ENCODE measurements at places on chromosomes 6 and 20.
A peak's percentile ranks its signal among the peaks of the same experiment; 100 is the strongest.

- no peak overlapping the region for H3K27ac ChIP-seq
- no peaks in the 10 kb centered on the region for H3K4me1 ChIP-seq
- H3K4me3 ChIP-seq = no peak overlapping the region
- H3K36me3 ChIP-seq = no peaks in the 10 kb centered on the region
- H3K27me3 ChIP-seq = peaks cover 3% of the 10 kb centered on the region
These were observed 8.2 kb upstream of the BPIFB4 start for GRCh38 chr20:33071198-33071597.

DNA sequence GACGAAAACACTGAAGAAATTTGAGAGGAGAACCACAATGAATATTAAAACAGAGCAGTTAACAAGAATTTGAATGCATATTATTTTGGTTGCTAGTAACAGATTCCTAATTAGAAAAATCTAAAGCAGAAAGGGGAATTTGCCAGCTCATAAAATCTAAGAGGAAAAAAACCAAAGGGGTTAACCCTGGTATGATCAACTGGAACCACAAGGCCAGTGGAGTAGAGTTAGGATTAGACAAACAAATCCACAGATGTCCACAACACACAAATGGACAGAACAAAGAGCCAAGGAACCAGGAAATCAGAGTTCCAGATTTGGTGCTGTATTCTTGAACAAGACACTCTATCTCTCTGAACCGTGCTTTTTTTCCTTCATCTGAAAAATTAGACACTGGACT is 195.0 kb downstream of the TASP1 start:
- H3K27ac ChIP-seq = no peak overlapping the region
- H3K27me3 ChIP-seq = no peaks in the 10 kb centered on the region

- no peaks in the 10 kb centered on the region for H3K36me3 ChIP-seq
- no peak overlapping the region for H3K27ac ChIP-seq
- no peak for DNase-seq
- no peak overlapping the region for H3K4me3 ChIP-seq
These were observed 45.2 kb downstream of the TOX2 start for GRCh38 chr20:43959920-43960227.

GRCh38 chr20:51176876-51177275 is 154.0 kb upstream of the KCNG1 start:
- DNase-seq = peak; percentile 84
- no peak overlapping the region for H3K4me3 ChIP-seq
- no peaks in the 10 kb centered on the region for H3K27me3 ChIP-seq
- peak overlapping the region; percentile 70 for H3K27ac ChIP-seq
- H3K36me3 ChIP-seq = no peaks in the 10 kb centered on the region

DNA sequence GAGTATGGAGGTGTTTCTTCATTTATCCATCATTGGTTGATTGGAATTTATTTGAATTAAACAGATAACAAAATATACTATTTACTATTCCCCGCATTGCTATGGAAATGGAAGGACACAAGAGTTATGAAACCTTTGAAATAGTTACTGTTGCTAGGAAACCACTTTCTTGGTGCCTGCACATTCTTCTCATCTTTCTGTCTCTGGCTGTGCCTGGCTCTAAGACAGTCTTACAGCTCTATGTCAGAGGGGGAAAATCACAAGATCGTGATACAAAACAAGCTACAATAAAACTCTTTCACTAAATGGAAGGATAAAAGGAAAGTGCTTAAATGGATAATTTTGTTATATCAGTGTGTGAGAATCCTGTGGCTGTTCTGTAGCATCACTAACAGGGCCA is 453.0 kb downstream of the LMBRD1 start:
- no peaks in the 10 kb centered on the region for H3K36me3 ChIP-seq
- no peak overlapping the region for H3K27ac ChIP-seq
- no peaks in the 10 kb centered on the region for H3K27me3 ChIP-seq
- no peaks in the 10 kb centered on the region for H3K4me1 ChIP-seq
- no peak for DNase-seq

- H3K27me3 ChIP-seq = no peaks in the 10 kb centered on the region
- H3K4me3 ChIP-seq = no peak overlapping the region
These were observed 56.3 kb upstream of the EMILIN3 start for GRCh38 chr20:41422953-41423352.

DNA sequence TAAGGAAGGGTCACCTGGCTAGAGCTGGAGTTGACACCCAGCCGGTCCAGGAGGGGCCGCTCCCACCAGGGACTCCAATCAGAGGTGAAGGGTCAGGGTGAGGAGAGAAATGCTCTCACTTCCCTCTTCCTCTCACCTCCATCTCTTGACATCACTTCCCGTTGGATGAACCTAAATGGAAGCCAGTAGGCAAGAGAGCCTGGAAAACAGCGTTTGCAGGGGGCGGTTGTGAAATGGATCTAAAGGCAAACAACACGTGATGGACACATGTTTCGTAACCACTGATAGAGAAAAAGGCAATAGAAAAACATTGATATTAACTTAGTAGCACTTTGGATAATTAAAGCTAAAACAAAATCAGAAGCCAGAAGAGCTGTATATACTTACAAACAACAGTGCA is 105.6 kb upstream of the FOXA2 start:
- no peaks in the 10 kb centered on the region for H3K4me1 ChIP-seq
- H3K27ac ChIP-seq = no peak overlapping the region
- no peaks in the 10 kb centered on the region for H3K36me3 ChIP-seq
- H3K27me3 ChIP-seq = peaks cover 4% of the 10 kb centered on the region
- H3K4me3 ChIP-seq = no peak overlapping the region
- DNase-seq = no peak

DNA sequence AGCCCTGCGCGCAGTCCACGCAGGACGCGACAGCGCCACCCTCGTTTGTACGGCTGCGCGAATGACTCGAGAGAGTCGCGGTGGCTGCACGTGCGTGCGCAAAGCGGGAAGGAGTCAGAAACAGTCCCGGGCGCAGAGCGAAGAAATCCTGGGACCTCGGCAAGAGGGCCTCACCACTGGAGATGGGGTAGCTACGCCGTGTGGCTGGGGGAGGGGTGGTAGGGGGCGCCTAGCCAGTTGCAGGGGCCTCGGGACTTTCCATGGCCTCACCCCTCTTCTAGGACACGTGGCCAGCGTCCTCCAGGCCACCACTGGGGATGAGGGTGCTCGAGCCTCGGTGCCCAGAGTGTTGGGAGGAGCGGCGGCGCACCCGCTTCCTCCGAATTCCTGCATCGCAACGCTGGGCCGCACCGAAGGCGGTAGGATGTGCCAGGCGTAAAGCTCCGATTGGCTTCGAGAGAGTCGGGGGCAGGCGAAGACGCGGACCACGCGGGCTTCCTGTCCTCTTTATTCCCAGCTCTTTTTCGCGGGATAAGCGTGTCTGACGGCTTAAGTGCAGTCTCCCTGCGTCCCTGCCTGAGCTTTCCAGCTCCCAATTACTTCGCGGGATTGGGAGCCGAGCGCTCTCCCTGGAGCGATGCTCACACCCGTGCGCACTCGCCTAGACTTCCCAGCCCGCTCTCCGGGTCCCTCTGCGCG is 38.7 kb downstream of the NCR2 start:
- H3K27me3 ChIP-seq = peaks cover 100% of the 10 kb centered on the region
- peak overlapping the region; percentile 12 for H3K4me3 ChIP-seq
- peak; percentile 13 for DNase-seq
- peaks cover 27% of the 10 kb centered on the region for H3K4me1 ChIP-seq
- H3K36me3 ChIP-seq = no peaks in the 10 kb centered on the region

- H3K27ac ChIP-seq = no peak overlapping the region
- H3K27me3 ChIP-seq = no peaks in the 10 kb centered on the region
- no peaks in the 10 kb centered on the region for H3K36me3 ChIP-seq
- no peak for DNase-seq
These were observed 22.7 kb upstream of the HECA start for GRCh38 chr6:139112146-139112545.

- H3K36me3 ChIP-seq = no peaks in the 10 kb centered on the region
- H3K27ac ChIP-seq = no peak overlapping the region
- DNase-seq = no peak
- no peaks in the 10 kb centered on the region for H3K4me1 ChIP-seq
- no peak overlapping the region for H3K4me3 ChIP-seq
These were observed 3.3 kb downstream of the C20orf202 start for GRCh38 chr20:1206366-1207148.

DNA sequence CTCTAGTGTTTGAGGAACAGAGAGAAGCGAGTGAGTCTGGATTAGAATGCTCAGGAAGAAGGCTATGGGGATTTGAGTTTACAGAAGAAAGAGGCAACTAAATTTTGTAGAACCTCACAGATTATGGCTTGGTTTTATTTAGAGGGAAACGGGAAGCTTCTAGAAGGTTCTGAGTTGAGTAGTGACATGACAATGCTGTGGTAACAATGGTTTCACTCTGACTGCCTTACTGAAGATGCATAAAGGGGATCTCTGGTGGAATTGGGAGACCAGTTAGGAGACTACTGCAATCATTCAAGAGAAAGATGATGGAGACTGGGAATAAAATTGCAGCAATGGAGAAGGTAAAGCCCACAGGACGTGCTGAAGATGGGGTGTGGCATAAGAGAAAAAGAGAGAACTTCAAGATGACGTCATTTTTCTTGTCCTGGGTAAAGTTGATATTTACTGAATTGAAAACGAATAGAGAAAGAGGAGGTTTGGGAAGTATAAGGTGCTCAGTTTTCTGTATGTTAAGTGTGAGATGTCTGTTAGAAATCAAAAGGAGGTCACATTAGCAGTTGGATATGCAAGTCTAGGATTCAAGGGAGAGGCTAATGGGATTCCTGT is 710.1 kb upstream of the NRSN1 start:
- no peaks in the 10 kb centered on the region for H3K27me3 ChIP-seq
- H3K4me1 ChIP-seq = peaks cover 10% of the 10 kb centered on the region
- no peak overlapping the region for H3K4me3 ChIP-seq
- H3K36me3 ChIP-seq = no peaks in the 10 kb centered on the region
- DNase-seq = no peak
- H3K27ac ChIP-seq = no peak overlapping the region

- no peaks in the 10 kb centered on the region for H3K36me3 ChIP-seq
- H3K27ac ChIP-seq = no peak overlapping the region
- H3K27me3 ChIP-seq = no peaks in the 10 kb centered on the region
- no peak overlapping the region for H3K4me3 ChIP-seq
- DNase-seq = no peak
- H3K4me1 ChIP-seq = no peaks in the 10 kb centered on the region
These were observed 66.1 kb upstream of the NOX3 start for GRCh38 chr6:155521719-155522118.

DNA sequence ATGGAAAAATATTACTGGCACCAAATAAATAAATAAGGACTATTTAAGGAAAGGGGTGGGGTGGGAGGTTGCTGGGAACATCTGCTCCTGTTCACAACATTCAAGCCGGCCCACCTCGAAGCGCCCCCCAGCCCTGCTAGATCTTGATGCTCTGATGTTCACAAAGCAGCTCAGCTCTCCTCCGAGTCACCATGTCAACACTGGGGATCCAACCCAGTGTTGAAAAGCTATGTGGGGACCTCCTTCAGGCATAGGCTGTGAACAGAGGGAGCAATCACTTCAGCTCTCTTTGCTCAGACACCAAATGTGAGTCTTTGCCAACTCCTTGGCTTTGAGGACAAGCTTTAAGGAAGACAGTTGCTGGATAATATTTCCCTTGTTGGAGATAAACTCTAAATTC is 176.8 kb upstream of the NT5E start:
- H3K4me1 ChIP-seq = no peaks in the 10 kb centered on the region
- no peaks in the 10 kb centered on the region for H3K27me3 ChIP-seq
- H3K4me3 ChIP-seq = no peak overlapping the region

DNA sequence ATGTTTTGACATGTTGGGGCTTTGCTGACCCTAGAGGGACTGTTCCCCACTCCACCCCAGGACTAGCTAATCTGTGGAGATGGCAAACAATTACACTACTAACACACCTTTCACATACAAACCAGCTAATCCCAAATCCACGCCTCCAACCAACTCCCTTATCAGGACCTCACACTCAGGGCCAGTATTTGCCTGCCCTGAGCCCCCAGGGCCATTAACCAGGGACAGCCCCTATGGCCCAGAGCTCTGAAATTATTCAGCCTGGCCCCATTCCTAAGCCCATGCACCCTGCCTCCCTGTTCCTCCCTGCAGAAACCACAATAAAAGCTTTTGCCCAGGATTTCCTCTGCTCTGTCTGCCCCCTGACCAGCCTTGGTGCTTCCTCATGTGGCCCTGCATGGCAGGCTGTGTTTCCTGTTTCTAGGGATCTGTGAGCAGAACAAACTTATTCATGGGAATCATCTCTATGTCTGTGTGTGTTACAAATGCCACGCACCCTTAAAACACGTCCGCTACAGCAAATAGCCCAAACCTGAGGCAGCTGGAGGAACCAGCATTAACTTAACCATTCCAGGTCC is 121.2 kb downstream of the PXDC1 start:
- H3K4me1 ChIP-seq = no peaks in the 10 kb centered on the region
- H3K27me3 ChIP-seq = no peaks in the 10 kb centered on the region
- DNase-seq = no peak
- no peak overlapping the region for H3K4me3 ChIP-seq
- H3K36me3 ChIP-seq = no peaks in the 10 kb centered on the region

- no peaks in the 10 kb centered on the region for H3K27me3 ChIP-seq
- no peaks in the 10 kb centered on the region for H3K36me3 ChIP-seq
- H3K27ac ChIP-seq = no peak overlapping the region
These were observed 307.1 kb upstream of the HSF2 start for GRCh38 chr6:122092366-122092765.

DNA sequence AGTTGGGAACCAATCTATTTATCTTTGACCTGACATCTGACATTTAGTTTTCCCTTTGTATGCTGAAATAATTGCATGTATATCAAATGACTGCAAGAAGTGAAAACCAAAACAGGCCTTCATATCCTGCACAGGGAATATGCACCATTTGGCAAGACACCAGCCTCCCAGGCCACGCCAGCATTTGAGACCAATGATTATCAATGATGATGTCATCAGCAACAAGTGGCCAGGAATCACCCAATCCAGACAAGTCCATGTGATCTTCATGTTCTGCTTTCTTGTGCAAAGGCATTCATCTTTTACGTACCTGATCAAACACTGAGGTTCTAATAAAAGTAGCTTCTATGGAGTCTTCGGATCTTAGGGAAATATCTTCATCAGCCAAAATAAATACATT is 107.4 kb upstream of the TENT5A start:
- H3K27ac ChIP-seq = no peak overlapping the region
- no peak overlapping the region for H3K4me3 ChIP-seq
- no peaks in the 10 kb centered on the region for H3K27me3 ChIP-seq
- H3K4me1 ChIP-seq = peaks cover 20% of the 10 kb centered on the region
- H3K36me3 ChIP-seq = no peaks in the 10 kb centered on the region

GRCh38 chr6:26472549-26473290 is 15.0 kb downstream of the BTN2A1 start:
- no peak overlapping the region for H3K27ac ChIP-seq
- H3K36me3 ChIP-seq = peaks cover 7% of the 10 kb centered on the region
- no peak overlapping the region for H3K4me3 ChIP-seq

Measured in cardiac muscle cell (in vitro differentiated cells and primary cell).